ENCODE measurements at places on chromosomes 1 and 21.
A peak's percentile ranks its signal among the peaks of the same experiment; 100 is the strongest.

DNA sequence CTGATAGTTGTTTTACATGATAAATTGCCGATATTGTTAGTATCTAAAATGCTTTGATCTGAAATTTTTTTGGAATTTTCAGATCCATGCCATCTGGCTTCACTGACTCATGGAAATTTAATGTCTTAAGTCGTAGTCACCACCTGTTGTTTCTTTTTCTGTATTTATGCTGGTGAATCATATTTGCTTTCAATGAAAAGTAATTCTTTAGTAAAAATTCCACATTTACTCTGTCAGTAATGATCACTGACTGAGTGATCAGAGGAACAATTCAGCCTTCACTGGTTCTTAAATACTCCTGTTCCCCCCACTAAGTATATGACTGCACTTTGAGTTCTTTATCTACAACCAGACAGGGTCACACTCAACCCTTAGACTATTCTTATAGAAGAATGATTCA lies 185.6 kb upstream of the NRIP1 start:
- no peak for DNase-seq

- DNase-seq, result no peak
Measured at GRCh38 chr1:28538286-28538685, 14.6 kb upstream of the TRNAU1AP start.

DNA sequence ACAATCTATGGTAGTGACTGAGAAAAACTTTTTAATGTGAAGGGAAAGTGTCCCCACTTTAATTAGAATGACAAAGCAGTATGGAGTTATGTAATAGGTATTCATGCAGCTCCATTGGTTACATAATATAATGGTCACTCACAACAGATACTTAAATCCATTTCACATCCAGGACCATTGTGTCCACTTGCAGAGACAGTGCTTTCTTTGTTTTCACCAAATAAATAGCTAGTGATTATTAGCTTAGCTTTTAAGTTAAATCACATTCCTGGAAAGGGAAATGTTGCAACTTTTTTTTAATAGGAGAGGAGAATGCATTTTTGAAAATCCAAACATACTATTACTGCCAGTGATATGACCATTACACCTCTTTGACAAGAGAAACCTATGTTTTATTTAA lies 22.9 kb downstream of the RGL1 start:
- no peak for DNase-seq

DNA sequence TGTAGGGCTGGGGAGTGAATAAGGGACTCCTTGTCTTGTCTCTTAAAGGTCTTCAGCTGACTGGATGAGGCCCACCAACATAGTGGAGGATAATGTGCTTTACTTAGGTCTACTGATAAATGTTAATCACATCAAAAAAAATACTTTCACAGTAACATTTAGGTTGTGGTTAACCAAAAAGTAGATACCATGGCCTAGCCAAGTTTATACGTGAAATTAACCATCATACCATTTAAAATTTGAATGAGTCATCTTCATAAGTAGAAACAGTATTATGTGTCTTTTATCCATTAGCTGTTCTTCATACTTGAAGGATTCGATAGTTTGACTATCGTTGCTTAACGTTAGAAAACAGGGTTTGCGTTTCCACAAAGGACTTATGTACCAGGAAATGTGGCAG lies 80.9 kb downstream of the MTR start:
- no peak for DNase-seq

DNA sequence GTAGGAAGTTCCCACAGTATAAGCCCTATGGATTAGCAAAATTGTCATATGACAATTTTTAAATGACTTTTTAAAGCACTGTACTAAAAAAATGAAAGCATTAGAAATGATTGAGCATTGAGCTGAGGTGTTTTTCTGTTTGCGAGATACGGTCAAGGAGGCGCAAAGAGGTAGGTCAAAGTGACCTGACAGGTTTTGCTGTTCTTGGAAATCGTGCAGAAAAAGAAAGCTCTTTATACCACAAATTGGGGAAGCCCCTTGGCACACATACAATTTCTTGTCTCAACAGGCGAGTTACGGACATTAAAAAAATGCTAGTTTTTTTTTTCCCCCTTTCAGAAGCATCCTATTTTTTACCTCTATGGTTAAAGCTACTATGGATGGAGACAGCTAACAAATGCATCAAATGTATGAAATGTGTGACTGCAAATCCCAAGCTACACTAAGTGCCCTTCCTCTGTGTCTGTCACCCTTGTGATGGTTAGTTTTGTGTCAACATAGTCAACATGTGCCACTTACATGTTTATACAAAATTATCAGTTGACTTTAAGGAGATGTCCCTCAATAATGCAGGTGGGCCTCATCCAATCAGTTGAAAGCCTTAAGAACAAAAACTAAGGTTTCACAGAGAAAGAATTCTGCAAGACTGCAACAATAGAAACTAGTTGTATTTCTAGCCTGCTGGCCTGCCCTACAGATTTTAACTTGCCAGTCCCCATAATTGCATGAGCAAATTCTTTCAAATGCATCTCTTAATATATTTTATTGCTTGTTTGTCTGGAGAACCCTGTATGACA lies 29.3 kb downstream of the CRYZ start:
- no peak for DNase-seq

- DNase-seq, result no peak
Measured at GRCh38 chr21:16294128-16294527, 564.3 kb downstream of the USP25 start.

GRCh38 chr1:222749927-222750326 lies 12.9 kb downstream of the FAM177B start:
- no peak for DNase-seq

DNA sequence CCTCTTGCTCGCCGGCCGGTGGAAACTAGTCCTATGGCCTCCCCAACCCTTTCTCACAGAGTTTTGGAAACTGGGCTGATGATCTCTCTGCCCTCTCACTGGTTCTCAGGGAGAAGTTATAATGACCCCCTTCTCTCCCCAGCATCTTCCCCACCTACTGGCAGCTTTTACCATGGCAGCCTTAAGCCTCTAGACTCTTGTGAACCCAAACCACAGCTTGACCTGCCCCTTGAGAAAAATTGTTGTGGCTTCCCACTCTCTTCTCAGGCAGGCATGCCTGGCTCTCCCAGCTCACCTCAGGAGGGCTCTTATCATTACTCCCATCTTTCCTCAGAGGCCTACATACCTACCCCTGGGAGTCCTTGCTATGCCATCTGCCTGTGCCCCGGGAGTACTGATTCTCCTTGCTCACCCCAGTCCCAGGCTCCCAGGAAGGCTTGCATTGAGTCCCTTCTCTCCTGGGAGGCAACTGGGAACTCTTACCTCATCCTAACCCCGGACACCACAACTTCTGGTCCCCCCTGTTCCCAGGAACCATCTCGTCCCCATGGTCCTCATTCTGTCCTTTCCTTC lies 1.6 kb downstream of the NSUN4 start:
- DNase-seq, result peak; percentile 12

- DNase-seq, result no peak
Measured at GRCh38 chr21:43731891-43732711, 13.2 kb downstream of the PDXK start.

DNA sequence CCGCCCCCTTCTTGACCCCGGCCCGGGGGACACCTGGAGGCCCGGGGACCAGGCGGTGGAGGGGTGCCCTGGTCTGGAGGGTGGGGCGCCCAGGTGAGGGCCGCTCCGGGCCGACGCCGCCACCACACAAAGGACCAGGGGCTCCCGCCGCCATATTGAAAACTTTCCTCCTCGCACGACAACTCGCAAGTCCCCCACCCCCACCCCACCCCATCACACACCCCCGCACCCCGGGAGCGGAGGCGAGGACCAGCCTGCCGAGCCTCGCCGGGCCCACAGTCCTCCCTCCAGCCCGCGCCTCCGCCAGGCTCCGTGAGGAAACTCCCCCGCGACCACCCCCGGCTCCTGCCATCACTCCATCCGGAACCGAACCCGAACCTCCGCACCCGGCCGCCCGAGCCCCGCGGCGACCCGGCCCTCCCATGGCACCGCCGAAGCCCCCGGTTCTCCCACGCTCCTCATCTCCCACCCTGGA lies 733 bp downstream of the KDM5B start:
- peak; percentile 36 for DNase-seq

DNA sequence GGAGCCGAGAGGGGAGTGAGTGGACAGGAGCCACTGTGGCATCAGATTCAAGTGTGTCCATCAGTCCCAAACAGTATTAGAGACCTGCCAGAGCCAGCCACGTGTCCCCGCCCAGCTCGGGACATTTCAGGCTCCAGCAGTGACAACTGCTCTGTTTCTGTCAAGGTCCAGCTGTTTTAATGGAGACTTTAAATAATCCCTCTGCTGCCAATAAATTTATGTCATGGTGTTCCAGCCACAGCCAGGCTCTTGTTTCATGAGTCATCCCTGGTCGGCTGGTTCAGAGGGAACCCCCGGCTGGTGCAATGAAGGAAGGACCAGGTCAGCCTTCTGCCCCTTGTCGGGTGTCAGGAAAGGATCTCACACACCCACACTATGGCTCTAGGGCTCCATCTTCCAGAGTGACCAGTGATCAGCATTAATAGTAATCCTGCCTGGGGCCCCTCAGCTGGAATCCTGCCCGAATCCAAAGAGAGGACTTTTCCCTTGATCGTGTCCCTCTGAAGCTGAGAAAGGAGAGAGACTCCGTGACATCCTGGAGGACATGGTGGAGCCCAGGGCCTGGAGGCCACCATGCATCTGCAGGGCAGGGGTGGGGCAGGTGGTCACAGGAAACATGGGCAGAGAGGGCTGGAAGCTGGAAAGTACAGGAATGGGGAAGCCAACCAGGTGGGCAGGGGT lies 197.3 kb downstream of the MATN1 start:
- no peak for DNase-seq

DNA sequence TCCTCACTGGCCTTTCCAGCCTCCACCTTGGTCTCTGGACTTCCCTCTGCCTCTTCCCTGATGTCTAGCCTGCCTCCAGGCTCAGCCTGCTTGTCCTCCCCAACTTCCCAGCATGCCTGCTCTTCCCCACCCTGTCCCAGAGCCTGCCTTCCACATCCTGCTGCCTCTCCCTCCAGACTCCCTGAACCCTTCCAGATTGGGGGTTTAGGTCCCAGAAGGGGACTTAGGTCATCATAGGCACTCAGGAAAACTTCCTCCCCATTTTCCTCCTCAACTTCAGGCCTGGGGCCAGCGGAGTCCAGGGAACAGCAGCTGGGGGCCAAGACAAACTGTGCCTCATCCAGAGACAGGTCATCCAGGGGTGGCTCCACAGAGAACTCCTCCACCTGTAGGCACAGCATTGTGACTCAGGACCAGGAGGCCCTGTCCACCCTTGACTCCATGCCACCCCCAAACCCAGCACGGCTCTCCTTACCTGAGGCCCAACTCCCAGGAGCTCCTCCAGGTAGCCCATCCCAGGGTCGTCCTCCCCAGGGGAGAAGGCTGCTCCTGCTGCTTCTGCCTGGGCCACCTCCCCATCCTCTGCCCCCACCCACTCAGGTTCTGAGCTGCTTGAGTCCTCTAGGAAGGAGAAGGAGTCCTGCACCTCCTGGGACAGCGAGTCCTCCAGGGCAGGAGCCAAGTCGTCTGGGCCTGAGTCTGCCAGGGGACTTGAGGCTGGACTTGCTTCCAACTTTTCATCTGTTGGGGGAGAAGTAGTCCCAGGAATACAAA lies 3.4 kb upstream of the USF1 start:
- DNase-seq, result no peak

DNA sequence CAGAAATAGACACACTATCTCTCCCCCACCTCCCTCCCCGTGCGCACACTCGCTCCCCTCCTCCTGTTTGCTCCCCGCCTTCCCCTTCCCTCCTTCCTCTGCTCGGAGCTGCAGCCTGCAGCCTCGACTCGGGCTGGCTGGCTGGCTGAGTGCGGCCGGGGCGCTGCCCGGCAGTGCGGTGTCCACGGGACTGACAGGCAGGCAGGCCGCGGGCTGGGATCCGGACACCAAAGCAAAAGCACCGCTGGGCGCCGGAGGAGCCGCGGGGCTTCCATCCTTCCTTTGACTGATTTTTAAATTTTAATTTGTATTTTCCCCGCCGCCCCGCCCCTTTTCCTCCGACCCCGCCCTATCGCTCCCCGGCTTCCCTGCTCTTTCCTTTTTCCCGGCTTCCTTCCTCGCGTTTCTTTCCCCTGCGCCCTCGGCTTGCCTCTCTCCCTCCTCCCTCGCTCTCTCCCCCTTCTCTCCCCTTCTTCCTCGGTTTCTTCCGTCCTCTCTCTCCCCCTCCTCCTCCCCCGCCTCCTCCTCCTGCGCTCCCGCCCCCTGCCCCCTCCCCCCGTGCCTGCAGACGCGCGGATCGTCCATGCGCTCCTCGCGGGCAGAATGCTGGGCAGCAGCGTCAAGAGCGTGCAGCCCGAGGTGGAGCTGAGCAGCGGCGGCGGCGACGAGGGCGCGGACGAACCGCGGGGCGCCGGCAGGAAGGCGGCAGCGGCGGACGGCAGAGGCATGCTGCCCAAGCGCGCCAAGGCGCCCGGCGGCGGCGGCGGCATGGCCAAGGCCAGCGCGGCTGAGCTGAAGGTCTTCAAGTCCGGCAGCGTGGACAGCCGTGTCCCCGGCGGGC lies 109.4 kb downstream of the NAV1 start:
- DNase-seq, result no peak

- DNase-seq, result peak; percentile 48
Measured at GRCh38 chr1:147641695-147642592, 28.4 kb downstream of the ACP6 start.

DNA sequence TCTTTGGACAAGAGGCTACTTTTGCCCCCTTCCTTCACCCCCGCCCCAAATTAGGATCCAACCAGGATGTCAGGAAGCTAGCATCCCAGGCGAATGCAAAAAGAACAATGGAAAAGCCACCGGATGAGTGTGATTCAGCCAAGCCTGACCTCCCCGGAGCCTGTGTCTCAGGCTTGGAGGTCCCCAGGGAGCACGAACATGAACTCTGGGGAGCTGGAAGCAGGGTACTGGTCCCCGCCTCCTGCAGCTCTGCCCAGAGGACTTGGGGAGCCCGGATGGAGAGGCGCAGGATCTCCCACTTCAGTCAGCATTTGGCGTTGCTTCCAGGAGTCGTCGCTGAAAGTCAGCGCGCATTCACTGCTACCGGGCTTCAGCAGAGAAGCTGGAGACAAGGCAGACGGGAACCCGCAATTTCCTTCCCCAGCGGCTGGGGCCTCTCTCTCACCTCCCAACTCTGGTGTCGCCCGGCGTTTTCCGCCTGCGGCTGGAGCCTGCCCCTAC lies 1.8 kb upstream of the TBX15 start:
- DNase-seq, result peak; percentile 19

DNA sequence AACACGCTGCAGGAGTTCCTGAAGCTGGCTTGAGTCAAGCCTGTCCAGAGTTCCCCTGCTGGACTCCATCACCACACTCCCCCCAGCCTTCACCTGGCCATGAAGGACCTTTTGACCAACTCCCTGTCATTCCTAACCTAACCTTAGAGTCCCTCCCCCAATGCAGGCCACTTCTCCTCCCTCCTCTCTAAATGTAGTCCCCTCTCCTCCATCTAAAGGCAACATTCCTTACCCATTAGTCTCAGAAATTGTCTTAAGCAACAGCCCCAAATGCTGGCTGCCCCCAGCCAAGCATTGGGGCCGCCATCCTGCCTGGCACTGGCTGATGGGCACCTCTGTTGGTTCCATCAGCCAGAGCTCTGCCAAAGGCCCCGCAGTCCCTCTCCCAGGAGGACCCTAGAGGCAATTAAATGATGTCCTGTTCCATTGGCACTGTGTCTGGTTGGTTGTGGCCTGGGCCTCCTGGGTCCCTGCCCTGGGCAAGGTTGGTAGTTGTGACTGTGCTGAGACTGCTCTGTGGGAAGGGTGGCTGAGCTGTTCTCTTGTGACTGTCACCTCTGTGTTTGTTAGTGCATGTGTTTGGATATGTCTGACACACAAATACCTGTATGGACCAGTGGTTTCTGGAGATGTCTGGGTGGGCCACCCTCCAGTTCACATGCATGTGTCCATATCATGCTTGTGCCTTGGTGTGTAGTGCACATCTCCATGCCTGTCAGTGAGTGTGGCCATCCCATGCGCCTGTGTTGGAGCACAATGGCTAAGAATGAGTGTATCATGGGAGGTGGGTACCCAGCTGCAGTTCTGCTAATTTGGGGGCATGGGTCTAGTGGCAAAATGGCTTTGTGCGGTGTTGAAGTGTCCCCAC lies 1.4 kb downstream of the SH3BGRL3 start:
- no peak for DNase-seq

Measured in HL-60 (cell line).